ENCODE measurements at places on chromosomes 1 and 21.

DNA sequence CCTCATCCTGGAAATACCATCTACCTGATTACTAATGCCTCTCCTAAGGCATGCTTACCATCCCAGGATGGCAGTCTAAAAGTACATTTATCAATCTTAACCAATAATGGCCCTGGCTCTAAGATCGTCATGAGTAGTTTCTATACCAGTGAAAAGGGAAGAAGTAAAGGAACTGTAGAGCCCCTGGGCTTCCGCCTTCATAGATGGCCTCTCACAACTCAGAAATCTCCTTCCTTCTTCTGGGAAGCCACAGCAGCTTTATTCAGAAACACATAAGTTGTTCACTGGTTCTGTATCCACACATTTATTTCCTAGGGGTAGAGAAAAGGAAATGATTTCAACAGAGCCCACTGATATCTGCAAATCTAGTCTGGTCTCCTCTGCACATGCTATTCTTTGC is 41.0 kb upstream of the CD5L start:
- no peak for DNase-seq

- no peak for DNase-seq
These were observed 31.7 kb downstream of the SZT2 start for GRCh38 chr1:43421396-43421795.

- no peak for DNase-seq
These were observed 12.2 kb upstream of the NEK2 start for GRCh38 chr1:211687462-211688215.

- no peak for DNase-seq
These were observed 601.1 kb downstream of the USP25 start for GRCh38 chr21:16330908-16331268.

- DNase-seq, result no peak
These were observed 7.3 kb downstream of the SH2D1B start for GRCh38 chr1:162404550-162405160.

GRCh38 chr1:26278724-26279455 is 996 bp upstream of the SH3BGRL3 start:
- peak; percentile 14 for DNase-seq

GRCh38 chr1:40583980-40584379 is 52.5 kb downstream of the ZNF684 start:
- DNase-seq, result no peak

- DNase-seq, result no peak
These were observed 12.6 kb upstream of the MAPKAPK2 start for GRCh38 chr1:206672011-206672688.

- no peak for DNase-seq
These were observed 134.8 kb upstream of the KIF26B start for GRCh38 chr1:245019910-245020486.

DNA sequence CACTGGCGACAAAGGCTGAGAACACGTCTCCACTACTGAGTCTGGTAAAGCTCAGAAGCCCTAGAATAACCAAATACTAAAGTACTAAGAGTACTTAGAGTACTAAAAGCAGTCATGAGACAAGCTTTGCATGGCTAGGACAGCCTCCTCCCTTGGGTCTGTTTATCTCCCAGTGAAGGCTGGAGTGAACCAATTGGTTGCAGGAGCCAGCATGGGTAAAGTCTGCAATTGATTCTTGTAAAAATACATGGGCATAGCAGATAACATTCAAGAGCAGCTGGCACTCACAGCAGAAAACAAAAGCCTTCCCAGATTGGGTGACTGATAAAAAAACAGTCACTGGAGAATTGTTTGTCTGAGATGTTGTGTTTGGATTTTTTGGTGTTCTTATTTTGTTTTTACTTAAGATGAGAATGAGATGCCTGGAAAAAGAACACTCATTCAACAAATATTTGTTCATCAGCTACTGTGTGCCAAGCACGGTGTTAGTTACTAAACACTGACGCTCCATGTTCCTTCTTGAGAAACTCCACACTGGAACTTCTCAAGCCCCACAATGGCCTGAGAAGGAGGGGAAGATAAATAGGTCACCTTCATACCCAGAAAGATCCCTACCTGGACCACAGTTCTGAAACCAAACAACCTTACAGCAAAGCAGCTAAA is 3.7 kb downstream of the IRF6 start:
- no peak for DNase-seq

DNA sequence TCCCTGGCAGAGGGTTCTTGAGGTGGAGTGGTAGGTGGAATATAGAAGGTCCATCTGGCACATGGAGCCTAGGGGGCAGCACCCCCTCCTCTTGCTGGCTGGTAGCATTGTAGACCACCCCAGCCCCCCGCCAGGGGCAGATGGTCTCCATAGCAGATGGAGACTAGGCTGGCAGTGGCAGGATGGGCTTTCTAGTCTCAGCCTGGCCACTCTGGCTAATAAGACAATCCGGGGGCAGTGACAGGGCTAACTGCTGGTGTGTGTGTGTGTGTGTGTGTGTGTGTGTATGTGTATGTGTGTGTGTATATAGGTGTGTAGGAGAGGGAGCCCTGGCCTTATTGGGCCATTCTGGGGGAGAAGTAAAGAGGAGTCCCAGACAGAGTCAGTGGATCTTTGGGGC is 16.1 kb downstream of the UTP11 start:
- no peak for DNase-seq

DNA sequence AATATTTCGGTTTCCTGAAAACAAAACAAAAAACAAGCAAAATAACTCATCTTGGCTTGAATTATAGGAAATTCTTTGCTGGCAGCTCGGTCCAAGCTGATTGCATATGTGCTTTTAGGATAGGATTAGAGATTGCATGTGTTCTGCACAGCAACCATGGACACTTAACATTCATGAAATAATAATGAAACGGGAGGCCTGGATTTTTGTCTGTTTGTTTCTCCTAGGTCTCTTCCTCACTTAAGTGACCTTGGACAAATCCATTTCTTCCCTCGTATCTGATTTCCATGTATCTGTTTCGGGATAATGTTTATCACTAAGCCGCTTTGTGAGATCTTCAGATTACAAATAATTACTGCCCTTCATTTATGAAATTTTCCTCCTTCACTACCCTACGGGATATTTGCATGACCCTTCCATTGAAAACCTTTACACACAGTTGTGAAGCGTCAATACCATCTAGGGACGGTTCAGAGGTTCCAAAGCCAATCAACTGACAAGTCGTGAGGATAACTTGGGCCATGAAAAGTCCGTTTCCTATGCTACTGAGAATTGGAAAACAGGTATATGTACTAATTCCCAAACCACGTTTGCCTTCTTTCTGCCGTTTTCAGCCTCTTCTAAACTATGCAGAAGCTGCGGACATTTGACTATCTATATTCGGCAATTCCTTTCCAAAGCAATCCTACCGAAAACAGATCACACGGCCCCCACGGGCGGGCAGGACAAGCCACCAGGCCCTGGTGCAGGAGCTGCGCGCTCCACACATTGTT is 1.3 kb upstream of the H3-3A start:
- no peak for DNase-seq

- no peak for DNase-seq
These were observed 3.1 kb upstream of the SH3BP5L start for GRCh38 chr1:248828845-248829244.

DNA sequence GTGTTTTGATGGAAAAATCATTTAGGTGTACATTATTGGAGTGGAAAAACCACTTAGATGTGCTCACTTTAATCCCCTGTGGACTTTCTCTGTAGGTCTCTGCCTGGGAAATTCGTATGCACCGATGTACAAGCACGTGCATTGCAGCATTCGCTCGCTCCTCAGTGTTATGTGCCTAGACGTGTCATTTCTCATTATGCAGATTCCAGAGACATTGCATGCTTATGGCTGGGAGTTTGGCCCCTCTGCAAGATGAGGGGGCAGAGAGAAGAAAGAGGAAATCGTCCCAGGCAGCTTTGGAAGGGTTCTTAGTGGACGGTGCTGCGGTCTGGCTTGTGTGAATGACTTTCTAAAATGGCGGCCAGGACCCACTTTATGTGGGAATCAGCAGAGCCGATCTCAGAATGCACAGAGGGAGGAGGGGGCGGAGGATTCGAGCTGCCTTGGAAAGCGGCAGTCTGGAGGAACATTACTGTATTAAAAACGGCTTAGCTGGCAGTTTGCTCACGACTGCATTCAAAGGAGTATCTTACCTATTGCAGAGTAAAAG is 2.3 kb downstream of the SPEN start:
- DNase-seq, result peak; percentile 16

- no peak for DNase-seq
These were observed at the start of gene SLC16A4 for GRCh38 chr1:110390692-110391245. Gene SLC16A4, minus strand, starts transcription at chr1:110391026. Its CDS starts 1,703 bp downstream, at chr1:110389323.

GRCh38 chr21:26115899-26116298 is 54.7 kb downstream of the APP start:
- no peak for DNase-seq

- DNase-seq, result no peak
These were observed 18.7 kb upstream of the KNCN start for GRCh38 chr1:46569884-46570725.

GRCh38 chr1:223784541-223784940 is 61.2 kb downstream of the TP53BP2 start:
- no peak for DNase-seq

- DNase-seq, result no peak
These were observed 62.3 kb upstream of the ADARB1 start for GRCh38 chr21:45011911-45012661.

- no peak for DNase-seq
These were observed 361.4 kb downstream of the HLX start for GRCh38 chr1:221240690-221241089.

DNA sequence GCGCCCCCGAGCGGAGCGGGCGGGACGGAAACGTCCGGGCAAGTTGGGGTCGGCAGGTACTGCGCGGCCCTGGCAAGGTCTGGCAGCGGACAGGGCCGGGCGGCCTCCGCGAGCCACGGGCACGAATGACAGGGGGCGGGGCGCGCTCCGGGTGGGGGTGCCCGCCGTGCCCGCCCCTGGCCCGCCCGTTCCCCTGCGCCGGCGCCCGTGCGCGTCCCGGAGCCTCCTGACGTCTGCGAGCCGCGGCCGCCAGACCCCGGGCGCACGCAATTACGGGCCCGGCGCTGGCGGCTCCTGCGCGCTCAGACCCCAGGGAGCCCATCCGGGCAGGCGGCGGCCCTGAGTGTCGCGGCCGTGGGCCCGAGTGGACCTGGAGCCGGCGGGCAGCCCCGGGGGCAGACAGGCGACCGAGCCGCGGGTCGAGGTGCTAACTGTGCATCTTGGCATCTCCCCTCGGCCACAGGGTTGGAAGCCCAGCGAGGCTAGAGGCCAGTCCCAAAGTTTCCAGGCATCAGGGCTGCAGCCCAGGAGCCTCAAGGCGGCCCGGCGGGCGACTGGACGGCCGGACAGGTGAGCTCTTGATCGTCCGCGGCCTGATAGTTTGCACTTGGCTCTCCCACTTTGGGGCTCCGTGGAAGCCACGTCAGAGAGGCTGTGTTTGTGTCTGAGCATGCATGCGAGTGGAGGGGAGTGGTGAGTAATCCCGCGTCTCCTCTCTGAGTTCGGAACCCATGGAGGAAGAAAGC is 918 bp downstream of the MIB2 start:
- no peak for DNase-seq

GRCh38 chr21:35136586-35137219 is 87.6 kb upstream of the RUNX1 start:
- DNase-seq, result no peak

DNA sequence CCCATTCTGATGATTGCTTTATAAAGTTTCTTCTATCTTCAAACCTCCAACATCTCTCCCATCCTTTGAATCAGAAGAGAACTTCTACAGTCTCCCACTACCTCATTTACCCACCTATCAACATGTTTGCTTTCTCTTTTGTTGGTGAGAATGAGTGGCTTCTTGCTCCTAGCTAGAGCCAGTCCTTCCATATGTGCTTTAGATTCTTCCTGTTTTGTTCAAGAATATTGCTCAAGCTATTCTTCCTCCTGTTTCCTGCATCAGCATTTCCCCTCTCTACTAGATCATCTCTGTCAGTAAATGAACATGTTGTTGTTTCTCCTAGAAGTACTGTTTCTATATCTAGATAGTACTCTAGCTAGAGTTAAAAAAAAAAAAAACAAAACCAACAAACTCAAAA is 6.3 kb downstream of the ATF6 start:
- DNase-seq, result no peak

- DNase-seq, result no peak
These were observed 93.1 kb upstream of the HAO2 start for GRCh38 chr1:119275145-119276134.

GRCh38 chr1:201944639-201945038 is 1.7 kb downstream of the LMOD1 start:
- no peak for DNase-seq

- no peak for DNase-seq
These were observed 257.1 kb downstream of the GRIK3 start for GRCh38 chr1:36776948-36777831.

DNA sequence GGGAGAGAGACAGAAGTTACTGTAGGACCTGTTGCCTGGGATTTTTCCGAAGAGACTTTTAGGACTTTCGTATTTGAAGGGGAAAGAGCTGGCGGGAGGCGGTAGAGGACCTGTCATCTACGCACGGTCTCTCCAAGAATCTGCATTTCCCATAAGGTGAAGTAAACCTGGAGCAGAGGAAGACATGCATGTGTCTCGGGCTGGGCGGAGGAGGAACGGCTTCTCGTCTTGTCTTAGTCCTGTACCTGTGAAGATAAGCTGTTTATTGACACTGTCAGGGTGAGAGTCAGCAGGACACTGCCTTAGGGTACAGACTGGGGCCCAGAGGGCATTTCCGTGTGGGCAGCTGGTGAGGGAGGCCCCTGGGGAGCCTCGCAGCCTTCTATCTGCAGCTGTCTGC is 123.4 kb upstream of the COL6A1 start:
- no peak for DNase-seq

GRCh38 chr1:178124115-178124514 is 30.2 kb downstream of the RASAL2 start:
- no peak for DNase-seq

DNA sequence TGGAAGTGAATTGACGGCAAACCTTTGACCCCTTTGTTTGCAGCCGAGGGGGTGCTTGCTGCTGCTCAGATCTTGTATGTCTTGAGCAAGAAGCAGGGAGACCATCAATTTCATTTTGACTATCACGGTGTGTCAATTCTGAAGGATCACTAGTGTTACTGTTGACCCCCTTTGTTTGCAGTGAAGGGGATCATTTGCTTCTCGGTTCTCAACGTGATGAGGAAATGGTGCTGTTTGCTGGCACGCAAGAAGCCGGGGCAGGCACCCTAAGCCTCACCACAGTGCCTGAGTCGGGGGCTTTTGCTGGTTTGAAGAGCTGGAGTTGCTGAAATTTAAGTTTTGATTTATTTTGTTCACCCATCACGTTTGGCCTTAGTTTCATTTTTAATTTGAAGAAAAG is 7.5 kb downstream of the RBM15 start:
- DNase-seq, result no peak

- DNase-seq, result no peak
These were observed 380.1 kb upstream of the SPAG17 start for GRCh38 chr1:118564961-118565703.

GRCh38 chr1:61071205-61072130 is 10.9 kb upstream of the NFIA start:
- no peak for DNase-seq

DNA sequence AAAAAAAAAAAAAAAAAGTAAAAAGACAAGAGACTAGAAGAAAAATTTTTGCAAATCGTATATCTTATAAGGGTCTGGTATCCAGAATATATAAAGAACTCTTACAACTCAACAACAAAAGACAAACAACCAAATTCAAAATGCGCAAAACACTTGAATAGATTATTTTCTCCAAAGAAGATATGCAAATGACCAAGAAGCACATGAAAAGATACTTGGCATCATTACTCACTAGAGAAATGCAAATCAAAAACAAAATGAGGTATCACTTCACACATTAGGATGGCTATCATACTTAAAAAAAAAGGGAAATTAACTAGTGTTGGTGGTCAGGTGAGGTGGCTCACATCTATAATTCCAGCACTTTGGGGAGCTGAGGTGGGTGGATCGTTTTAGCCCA is 12.0 kb upstream of the SLC2A5 start:
- no peak for DNase-seq

Measured in CD4-positive, alpha-beta memory T cell (primary cell).